NB4 (cell line): ENCODE measurements at places on chromosomes 11 and 22.

DNA sequence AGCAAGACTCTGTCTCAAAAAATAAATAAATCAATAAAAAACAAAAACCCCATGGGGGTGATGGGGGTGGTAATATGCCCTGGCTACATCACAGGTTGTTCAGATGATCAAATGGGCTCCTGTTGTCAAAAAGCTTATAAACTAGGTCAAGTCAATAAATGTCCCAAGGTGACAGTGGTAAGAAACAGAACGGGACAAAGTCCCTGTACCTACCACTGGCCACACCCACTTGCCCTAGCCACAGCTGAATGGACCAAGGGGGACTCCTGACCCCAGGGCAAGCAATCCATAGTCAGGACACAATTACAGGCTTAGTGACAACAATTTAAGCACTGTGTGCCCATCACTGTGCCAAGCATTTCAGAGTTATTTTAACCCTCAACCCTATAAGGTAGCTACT lies 6.0 kb downstream of the NAGA start:
- DNase-seq: no peak

GRCh38 chr11:112615238-112615637 lies 346.0 kb upstream of the NCAM1 start:
- DNase-seq: no peak

- no peak for DNase-seq
Observed at GRCh38 chr22:31244046-31244942, 32.2 kb downstream of the LIMK2 start.

DNA sequence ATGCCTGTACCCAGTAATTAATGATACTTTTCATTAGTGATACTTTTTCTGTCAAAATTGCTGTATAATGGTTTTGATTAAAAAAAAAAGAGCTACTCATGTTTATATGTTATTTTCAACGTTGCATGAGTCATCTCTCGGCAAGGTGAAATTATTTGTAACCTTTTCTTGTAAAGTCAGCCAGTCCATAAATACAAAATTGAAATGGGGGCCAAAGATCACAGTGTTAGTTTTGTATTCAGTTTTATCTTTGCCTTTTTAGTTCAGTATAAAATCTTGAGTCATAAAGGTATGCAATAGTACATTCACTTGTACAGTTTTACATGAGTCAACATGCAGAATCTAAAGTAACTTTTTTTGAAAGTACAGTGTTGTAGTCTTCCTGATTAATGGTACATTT lies 4.3 kb downstream of the ARHGEF12 start:
- no peak for DNase-seq

GRCh38 chr11:46180736-46181135 lies 59.5 kb upstream of the PHF21A start:
- no peak for DNase-seq

GRCh38 chr11:39668640-39669039 lies 1790.8 kb downstream of the LRRC4C start:
- DNase-seq: peak; percentile 45

GRCh38 chr11:18471995-18472394 lies 16.3 kb downstream of the LDHAL6A start:
- DNase-seq: no peak

GRCh38 chr11:6988506-6988905 lies 31.6 kb downstream of the ZNF214 start:
- DNase-seq: no peak

GRCh38 chr11:73140213-73141030 lies 1.7 kb downstream of the FCHSD2 start:
- peak; percentile 43 for DNase-seq

GRCh38 chr11:67364169-67364568 lies 9.2 kb downstream of the CLCF1 start:
- DNase-seq: no peak

DNA sequence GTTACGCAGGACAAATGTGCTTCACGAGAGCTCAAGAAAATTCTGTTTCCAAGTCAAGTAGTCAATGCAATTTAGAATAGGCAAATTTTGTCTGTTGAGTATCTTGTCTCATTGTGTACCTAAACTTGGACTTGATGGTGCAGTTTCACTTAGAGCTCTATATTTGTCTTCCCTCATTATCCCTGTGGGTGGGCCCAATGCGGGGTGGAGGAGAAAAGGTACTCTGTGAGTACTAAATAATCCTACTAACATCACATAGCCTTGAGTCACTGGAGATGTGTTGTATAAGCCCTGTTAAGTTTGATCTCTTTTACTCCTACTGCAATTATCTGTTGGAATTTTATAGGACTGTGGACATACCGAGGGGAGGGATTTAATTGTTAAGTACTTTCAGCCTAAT lies 331.2 kb downstream of the METTL15 start:
- no peak for DNase-seq

DNA sequence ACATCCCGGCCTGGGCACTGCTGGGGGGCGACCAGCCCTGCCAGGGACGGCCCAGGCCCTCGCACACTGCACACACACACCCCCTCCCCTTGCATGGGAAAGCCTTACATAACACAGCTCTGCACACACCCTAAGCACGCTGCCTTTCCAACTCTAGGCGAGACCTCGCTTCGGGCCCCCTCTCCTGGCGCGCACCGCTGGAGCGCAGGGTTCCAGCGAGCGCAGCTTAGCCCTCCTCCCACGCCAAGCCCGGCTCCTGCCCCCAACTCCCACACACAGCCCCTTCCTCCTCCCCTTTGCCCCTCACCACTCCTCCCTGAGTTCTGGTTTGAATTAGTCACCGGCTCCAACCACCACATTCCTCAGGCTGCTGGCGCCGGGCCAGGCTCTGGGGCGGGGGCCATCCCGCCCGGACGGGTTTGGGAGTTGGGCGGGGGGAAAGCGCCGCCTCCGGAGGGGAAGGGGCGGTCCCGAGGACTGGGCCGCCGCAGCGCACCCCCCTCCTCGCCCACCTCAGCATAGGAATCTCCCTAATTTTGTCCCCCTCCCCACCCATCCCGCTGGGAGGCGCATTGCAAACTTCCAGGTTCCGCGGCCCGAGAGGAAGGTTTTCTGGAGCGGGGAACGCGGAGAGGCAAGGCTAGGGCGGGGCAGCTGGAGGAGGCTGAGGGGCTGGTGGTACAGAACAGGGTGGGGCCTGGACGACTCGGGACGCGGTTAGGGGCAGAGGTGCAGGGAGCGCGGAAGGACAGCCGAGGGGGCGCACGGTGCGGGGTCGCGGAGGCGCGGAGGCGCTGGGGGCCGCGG lies 966 bp downstream of the AHNAK start:
- DNase-seq: peak; percentile 99

DNA sequence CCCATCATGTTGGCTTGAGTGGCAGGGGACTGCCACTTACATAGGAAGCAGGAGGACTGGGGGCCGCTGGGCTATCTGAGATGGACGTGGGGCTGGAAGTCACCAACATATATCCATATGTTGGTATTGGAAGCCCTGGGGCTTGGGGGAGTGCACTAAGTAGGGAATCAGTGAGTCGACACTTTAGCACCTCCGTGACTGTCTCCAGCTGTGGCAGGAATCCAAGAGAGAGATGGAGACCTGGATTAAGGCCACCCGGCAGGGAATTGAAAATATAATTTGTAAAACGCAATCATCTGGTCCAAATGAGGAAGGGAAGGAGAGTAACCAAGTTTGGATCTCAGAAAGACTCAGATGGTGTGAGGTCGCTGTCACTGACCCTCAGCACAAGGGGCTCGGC lies 68.4 kb downstream of the ELFN2 start:
- DNase-seq: no peak

DNA sequence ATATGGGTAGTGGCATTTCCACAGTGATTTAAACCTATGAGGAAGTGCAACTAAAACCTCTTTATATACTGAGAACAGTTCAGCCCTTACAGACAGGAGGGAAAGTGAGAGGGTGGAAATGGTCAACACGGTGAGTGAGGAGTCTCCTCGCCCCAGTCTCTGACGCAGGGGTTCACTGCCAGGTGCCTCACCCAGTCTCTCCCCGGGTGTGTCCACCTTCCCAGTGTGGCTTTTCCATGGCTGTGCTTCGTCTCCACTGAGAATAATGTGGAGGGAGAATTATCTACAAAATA lies 116.6 kb upstream of the TOP3B start:
- no peak for DNase-seq

DNA sequence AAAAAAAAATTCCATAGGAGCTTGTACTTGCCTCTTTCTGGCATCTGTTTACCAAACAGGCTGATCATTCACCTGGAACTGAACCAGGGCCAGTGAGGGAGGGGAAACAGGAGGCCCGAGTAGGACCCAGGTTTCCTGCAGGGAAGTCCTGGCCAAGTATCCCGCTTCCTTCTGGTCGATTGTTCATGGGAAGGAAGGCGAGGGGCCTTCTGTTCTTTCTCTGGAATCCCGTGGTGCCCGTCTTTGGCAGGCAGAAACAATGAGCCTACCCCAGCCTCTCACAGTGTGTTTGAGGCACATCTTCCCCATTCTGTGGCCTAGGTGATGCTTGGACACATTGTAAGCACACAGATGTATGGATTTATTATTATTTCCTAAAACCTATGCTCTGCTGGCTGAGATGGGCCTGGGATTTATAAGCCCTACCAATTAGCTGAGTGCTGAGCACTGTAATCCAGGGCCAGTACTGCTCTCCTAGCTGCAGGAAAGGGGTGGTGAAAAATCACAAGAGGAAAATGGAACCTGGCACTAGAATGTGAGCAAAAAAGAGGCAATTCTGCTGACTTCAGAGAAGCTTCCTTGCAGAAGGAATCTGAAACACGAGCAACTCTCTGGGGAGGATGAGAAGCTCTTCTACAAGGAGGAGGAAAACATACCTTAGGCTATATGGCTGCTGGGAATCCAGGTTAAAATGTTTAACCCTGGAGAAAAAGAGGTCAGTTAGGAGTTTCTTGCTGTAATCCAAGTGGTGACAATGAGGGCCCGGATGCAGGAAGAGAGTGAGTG lies 53.5 kb downstream of the PRR5L start:
- DNase-seq: no peak

DNA sequence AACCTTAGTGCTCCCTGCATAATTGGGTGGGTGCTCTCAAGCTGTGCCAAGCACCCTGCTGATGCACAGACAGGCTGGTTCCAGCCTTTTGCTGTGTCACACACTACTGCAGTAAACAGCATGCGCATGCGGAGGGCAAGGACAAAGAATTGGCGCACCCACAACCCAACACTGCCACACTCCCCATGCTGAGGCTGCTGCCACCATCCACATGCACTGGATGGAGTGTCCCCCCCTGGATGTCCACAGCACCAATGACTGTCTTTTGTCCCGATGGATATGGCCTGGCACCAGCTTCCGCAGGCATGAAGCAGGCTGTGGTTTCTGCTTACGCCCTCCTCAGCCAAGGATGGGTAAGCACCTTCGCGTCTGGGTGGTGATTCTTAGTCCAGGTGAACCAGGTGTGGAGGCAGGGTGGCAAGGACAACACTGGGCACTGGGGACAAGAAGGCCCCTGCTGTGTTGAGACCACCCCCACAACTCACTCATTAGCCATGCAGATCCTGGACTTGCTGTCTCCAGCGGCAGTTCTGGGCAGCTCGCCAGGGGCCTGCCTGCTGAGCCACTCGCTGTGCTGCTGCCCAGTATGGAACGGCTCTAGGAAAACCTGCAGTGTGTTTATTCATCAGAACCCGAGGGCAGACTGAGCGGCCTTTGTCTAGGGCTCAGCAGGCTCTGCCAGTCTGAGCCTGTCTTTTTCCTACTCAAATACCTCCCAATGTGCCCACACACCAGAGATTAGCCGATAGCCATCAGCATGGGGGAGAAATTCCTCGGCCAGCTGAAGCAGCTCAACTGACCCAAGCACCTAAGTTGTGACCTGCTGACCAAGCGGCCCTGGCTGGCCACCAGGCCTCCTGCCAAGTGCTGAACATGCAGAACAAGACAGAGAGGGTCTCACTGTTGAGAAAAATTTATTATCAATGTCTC lies 8.2 kb upstream of the NAP1L4 start:
- no peak for DNase-seq

DNA sequence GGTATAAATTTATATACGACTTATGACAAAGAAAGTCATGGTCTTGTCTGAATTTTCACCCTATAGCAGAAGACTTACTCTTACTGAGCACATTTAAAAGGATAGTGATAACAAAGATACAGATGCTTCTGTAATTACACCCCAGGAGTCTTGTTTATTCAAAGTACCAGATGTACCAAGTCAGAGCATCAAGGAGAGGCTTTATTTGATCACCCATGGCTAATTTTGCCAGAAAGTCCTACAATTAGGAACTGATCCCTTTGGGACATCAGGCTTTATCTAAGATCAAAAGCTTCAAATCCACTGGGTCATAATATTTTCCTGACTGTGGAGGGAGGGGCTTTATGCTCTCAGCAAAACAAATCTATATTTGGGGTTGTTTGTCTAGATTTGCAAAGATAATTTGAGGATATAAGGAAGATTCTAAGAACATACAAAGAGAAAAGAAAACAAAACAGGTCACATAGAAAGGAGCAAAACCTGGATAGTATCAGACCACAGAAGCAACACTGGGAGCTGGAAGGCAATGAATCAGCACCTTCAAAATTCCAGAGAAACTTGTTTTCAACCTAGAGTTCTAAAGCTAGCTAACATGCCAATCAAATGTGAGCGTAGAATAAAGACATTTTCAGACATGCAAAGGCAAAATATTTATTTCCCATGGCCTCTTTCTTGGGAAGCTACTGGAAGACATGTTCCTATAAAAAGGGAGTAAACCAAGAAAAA lies 124.8 kb upstream of the CSNK2A3 start:
- no peak for DNase-seq

DNA sequence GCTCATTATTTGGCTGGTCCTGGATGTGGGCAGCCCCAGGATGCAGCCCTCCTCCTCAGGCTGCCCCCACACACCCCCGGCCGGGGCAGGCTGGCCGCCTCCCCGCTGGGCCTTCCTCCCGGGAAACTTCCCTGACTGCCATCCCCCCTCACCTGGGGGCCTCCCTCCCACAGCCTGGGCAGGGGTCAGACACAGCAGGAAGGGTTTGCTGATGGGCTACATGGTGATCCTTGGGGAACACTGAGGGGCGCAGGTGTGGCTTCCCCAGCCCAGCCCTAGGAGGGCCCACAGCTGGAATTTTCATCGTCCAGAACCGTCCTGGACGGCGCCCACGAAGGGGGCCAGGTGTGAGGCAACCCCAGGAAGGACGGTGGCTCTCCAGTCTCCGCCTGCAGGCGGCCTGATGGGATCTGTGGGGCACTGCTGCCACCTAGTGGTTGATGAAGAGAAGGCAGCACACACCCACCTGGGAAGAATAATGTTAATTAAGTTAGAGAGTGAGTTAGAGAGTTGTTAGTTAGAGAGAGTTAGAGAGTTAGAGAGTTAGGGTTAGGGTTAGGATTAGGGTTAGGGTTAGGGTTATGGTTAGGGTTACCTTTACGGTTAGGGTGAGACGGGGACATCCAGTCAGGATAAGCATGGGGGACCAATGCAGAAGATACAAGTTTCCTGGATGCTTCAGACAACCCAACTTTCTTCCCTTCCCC lies 75.9 kb upstream of the PRR5 start:
- DNase-seq: peak; percentile 70

DNA sequence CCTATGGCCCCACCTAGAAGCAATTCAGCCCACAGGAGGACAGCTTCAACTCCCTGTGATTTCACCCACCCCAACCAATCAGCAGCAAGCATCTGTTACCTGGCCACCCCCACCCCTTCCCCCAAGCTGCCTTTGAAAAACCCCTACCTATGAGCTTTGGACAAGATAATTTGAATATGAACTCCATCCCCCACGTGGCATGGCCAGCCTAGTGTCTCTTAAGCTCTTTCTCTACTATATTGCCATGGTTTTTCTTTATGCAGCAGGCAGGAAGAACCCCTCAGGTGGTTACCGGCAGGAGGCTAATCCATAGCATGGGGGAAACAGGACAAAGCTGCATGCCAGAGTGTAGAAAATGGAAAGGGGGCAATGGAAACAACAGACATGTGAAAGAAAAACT lies 29.0 kb downstream of the CTSC start:
- no peak for DNase-seq

- no peak for DNase-seq
Observed at GRCh38 chr11:57374966-57375365, 6.0 kb downstream of the PRG3 start.
